ENCODE measurements at places on chromosomes 7 and 10.

DNA sequence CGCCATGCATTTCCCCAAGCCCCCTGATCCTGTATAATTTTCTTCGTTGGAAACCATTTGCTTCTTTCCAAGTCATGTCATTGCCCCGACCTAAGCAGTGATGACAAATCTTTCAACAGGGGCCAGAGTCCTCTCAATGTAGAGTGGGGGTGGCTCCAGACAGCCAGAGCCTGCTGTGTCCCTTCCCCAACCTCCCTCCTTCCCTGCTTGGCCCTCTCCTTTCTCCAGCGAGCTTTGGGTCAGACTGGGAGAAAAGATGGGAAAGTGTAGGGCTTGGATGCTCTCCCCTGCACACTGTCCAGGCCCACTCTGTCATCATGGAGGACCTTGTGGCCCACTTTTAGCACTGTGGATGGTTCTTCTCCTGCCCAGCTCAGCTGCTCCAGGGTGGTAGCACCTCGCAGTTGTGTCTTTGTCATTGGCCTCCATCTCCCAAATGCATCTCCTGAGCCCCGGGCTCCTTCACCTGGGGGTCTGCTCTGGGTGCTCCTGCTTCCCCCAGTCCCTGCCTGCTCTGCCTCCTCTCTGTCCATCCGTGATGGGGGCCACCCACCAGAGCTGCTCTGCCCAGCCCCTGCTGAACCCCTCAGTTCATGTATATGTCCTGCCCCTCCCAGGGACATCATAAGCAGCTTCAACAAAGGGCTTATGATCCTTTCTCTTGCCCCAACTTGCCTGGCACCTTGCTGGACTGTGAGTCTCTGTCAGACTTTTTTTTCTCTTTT, 37.5 kb downstream of the BTBD16 start:
- DNase-seq = peak; percentile 88

GRCh38 chr10:74373059-74373458, 222.0 kb downstream of the ADK start:
- no peak for DNase-seq

DNA sequence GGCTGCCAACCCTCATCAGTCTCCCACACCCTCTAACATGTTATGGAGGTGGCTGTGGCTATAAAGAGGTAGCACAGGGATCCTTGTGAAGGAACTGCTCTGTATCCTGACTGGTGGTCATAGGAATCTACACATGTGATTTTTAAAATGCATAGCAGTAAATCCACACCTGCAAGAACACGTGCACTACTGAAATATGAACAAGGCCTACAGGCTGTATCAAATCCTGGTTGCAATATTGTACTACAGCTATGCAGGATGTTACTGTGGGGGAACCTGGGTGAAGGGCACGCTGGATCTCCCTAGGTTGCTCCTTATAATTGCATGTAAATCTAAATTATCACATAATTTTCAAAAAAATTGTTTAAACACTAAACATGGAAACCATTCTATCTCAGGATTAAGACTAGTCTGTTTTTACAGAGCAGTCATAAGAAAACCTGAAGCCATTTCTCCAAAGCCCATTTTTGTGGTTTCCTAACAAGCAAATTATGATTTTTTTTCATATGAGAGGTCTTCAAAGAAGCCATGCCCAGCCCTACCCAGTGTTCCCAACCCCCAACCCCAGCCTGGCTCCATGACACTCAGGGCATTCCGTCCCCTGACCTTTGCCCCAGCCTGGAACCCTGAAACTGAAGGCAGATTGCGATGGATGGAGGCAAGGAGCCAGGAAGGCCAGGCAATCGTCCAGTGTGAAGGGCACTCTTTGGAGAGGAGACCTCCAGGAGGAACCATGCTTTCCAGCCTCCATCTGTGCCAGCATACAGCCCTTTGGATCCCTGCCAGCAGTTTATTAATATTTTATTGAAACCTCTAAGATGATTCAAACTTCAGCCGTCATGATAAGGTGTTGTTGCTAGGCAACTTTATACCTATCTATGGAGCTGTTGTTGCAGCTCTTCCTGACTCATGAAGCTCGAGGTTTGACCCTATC, 161.0 kb downstream of the GRID1 start:
- DNase-seq = no peak

DNA sequence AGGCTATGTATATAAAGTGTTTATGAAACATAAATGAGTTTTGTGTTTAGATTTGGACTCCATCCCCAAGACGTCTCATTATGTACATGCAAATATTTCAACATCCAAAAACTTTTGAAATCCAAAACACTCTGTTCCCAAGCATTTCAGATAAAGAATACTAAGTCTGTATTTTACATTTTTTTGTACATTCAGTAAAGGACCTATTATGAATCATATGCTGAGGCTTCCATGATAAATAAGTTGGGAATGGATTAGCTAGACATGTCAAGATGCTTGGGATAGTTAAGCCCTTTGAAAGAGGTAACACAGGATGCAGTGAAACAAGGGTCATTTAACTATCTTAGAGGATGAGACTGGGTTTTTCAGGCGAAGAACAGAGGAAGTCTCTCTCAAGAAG, 262.9 kb downstream of the SNX13 start:
- peak; percentile 64 for DNase-seq

DNA sequence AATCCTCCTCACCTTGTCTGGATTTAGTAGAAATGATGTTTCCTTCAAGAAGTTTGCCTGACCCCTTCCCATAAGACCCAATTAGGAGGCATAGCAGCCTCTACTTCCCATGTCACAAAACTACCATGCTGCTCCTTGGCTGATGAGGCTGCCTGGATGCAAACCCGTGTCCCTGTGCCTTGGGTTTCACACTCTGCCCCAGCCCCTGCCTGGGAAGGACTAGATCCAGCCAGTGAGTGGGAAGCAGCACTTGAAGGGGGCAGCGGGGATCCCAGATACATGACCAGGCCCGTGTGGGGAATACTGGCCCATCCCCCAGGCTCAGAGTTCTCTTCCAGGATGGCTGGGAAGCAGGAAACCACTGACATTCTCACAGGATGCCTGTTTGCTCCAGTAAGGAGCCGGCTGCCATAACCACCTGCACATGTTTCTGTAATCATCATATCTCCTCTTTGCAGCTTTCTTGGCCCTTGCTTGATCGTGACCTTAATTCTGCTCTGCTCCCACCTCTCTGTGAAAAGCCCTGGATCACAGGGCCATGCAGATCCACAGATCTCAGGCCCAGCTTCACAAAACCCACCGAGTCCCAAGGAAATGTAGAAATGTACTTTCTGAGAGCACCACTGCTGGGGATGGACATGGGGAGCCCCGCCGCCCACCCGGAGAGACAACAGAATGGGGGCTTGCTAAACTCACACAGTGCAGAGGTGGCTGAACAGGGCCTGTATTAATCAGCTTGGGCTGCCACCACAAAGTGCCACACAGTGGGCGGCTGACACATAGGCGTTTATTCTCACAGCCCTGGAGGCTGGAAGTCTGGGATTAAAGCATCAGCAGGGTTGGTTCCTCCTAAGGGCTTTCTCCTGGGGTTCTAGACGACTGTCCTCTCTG, 287.8 kb upstream of the IGFBP3 start:
- DNase-seq = no peak

Measured in bronchial epithelial cell (primary cell).